ENCODE measurements at places on chromosomes 3 and 15. TPM values are rescaled to one million over a fixed set of nuclear protein-coding genes. Genes with fewer than 3 reads are reported as not detected.

Gene MYRIP
- total RNA-seq, result 9.7 TPM

- DNase-seq, result no peak
- H3K27ac ChIP-seq, result no peak overlapping the region
- H3K4me3 ChIP-seq, result no peak overlapping the region
- H3K36me3 ChIP-seq, result no peaks in the 10 kb centered on the region
Observed at GRCh38 chr3:16122155-16122554, 52.3 kb upstream of the GALNT15 start.

DNA sequence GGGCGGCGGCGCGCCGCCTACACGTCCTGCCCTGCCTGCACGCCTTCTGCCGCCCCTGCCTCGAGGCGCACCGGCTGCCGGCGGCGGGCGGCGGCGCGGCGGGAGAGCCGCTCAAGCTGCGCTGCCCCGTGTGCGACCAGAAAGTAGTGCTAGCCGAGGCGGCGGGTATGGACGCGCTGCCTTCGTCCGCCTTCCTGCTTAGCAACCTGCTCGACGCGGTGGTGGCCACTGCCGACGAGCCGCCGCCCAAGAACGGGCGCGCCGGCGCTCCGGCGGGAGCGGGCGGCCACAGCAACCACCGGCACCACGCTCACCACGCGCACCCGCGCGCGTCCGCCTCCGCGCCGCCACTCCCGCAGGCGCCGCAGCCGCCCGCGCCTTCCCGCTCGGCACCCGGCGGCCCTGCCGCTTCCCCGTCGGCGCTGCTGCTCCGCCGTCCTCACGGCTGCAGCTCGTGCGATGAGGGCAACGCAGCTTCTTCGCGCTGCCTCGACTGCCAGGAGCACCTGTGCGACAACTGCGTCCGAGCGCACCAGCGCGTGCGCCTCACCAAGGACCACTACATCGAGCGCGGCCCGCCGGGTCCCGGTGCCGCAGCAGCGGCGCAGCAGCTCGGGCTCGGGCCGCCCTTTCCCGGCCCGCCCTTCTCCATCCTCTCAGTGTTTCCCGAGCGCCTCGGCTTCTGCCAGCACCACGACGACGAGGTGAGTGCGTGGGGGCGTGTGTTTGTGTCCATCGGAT, 602 bp downstream of the TRIM71 start:
- H3K27me3 ChIP-seq, result peaks cover 35% of the 10 kb centered on the region
- H3K27ac ChIP-seq, result no peak overlapping the region

DNA sequence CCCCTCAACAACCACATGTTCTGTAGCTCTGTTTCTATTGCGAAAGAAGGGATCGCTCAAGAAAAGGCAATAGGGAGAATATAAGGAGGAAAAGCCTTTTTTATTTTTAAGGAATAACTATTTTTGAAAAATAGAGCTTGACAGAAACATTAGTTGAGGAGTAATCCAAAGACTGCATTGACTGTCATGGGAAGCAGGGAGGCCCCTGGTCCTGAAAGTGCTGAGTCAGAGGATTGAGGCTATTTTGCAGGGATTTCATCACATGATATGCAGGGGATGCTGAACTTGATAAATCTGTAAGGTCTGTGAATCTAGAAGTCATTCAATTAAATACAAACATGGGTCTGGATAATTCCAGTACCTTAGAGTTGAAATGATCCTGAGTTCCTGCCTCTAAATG, 92.0 kb downstream of the MTHFS start:
- no peak for DNase-seq
- H3K27me3 ChIP-seq, result no peaks in the 10 kb centered on the region
- H3K36me3 ChIP-seq, result no peaks in the 10 kb centered on the region
- no peak overlapping the region for H3K4me3 ChIP-seq

GRCh38 chr3:172302203-172302602, 146.1 kb downstream of the GHSR start:
- no peaks in the 10 kb centered on the region for H3K27me3 ChIP-seq
- DNase-seq, result no peak
- no peak overlapping the region for H3K4me3 ChIP-seq
- no peak overlapping the region for H3K27ac ChIP-seq
- H3K4me1 ChIP-seq, result no peaks in the 10 kb centered on the region
- H3K36me3 ChIP-seq, result no peaks in the 10 kb centered on the region
